ENCODE measurements at places on chromosomes 4 and X.

- H3K27me3 ChIP-seq, result no peaks in the 10 kb centered on the region
- H3K36me3 ChIP-seq, result no peaks in the 10 kb centered on the region
- H3K4me3 ChIP-seq, result no peak overlapping the region
Observed at GRCh38 chrX:136953867-136954787, 73.6 kb upstream of the RBMX start.

- H3K36me3 ChIP-seq, result no peaks in the 10 kb centered on the region
- no peak overlapping the region for H3K27ac ChIP-seq
- no peaks in the 10 kb centered on the region for H3K27me3 ChIP-seq
Observed at GRCh38 chrX:147217334-147217733, 402.8 kb upstream of the CXorf51A start.

- H3K4me1 ChIP-seq, result no peaks in the 10 kb centered on the region
- no peaks in the 10 kb centered on the region for H3K36me3 ChIP-seq
- no peak for DNase-seq
- no peak overlapping the region for H3K27ac ChIP-seq
- no peaks in the 10 kb centered on the region for H3K27me3 ChIP-seq
Observed at GRCh38 chr4:13678186-13678924, 50.8 kb upstream of the BOD1L1 start.

- no peaks in the 10 kb centered on the region for H3K36me3 ChIP-seq
- DNase-seq, result peak; percentile 90
- peak within 1 kb of the TSS; percentile 76 for H3K4me3 ChIP-seq
- H3K27ac ChIP-seq, result peak within 1 kb of the TSS; percentile 80
Observed at GRCh38 chr4:140153718-140154571, at the start of gene MAML3. TSS of gene MAML3 (minus strand) at chr4:140154184. CDS start at chr4:140153327, 857 bp downstream.

- H3K27me3 ChIP-seq, result no peaks in the 10 kb centered on the region
- H3K36me3 ChIP-seq, result no peaks in the 10 kb centered on the region
- no peaks in the 10 kb centered on the region for H3K4me1 ChIP-seq
- H3K4me3 ChIP-seq, result no peak overlapping the region
- no peak for DNase-seq
Observed at GRCh38 chr4:133162941-133163340, 13.8 kb downstream of the PCDH10 start.

- H3K27ac ChIP-seq, result no peak overlapping the region
- no peak overlapping the region for H3K4me3 ChIP-seq
- no peak for DNase-seq
Observed at GRCh38 chr4:17273047-17273446, 238.8 kb downstream of the QDPR start.

- no peak for DNase-seq
- no peak overlapping the region for H3K27ac ChIP-seq
- no peaks in the 10 kb centered on the region for H3K4me1 ChIP-seq
- no peaks in the 10 kb centered on the region for H3K27me3 ChIP-seq
- H3K4me3 ChIP-seq, result no peak overlapping the region
- H3K36me3 ChIP-seq, result no peaks in the 10 kb centered on the region
Observed at GRCh38 chrX:2566055-2566454, 65.3 kb upstream of the DHRSX start.
